ENCODE measurements at places on chromosomes 11 and 22. TPM values are rescaled to one million over a fixed set of nuclear protein-coding genes. Genes with fewer than 3 reads are reported as not detected.

Gene GAL3ST1
- total RNA-seq: 0.11 TPM

Gene BRSK2
- 0.50 TPM for total RNA-seq

Gene SHANK3
- total RNA-seq: 0.50 TPM

Gene SCGB2A2
- not detected for total RNA-seq

Gene BTBD18
- total RNA-seq: not detected

Gene NTM
- 82.5 TPM for total RNA-seq

Gene SEPTIN3
- total RNA-seq: 0.37 TPM

Gene NCR3LG1
- 9.5 TPM for total RNA-seq

Gene CDC42BPG
- total RNA-seq: 0.11 TPM

Gene CCDC87
- total RNA-seq: 0.25 TPM

Gene OR2AG2
- total RNA-seq: 0.55 TPM

Gene AQP11
- total RNA-seq: 9.1 TPM

Gene P4HA3
- total RNA-seq: 21.9 TPM

Gene KRTAP5-7
- total RNA-seq: 0.11 TPM

Gene OR10D3
- not detected for total RNA-seq

Gene CST6
- not detected for total RNA-seq

Gene PHOX2A
- not detected for total RNA-seq

Gene PIWIL4
- total RNA-seq: 1.4 TPM

Gene NLRP10
- total RNA-seq: 10.7 TPM

Gene RIMBP3B
- 0.11 TPM for total RNA-seq

Gene E2F8
- total RNA-seq: 2.0 TPM

Gene PAMR1
- total RNA-seq: 512 TPM

Gene FXYD6
- total RNA-seq: 0.37 TPM

Gene NAALAD2
- total RNA-seq: 5.6 TPM

Gene EMID1
- not detected for total RNA-seq

Gene LARGE1
- total RNA-seq: 41.1 TPM

Gene OR10A2
- total RNA-seq: not detected

Gene DBX1
- not detected for total RNA-seq

Gene ENDOD1
- 53.7 TPM for total RNA-seq

Gene SMIM38
- 0.11 TPM for total RNA-seq

Gene GRM5
- total RNA-seq: 0.11 TPM

Gene SLC22A12
- not detected for total RNA-seq

Gene MMP3
- 54.4 TPM for total RNA-seq

Gene CARD18
- total RNA-seq: not detected

Gene PRODH
- not detected for total RNA-seq

Gene MPEG1
- total RNA-seq: not detected

Gene GNAZ
- total RNA-seq: 11.6 TPM

Gene PCNX3
- total RNA-seq: 16.3 TPM

Gene KCNQ1OT1
- total RNA-seq: 2.8 TPM

Gene OR2D2
- total RNA-seq: 1.5 TPM

Gene SCGB1C1
- not detected for total RNA-seq

Gene MMP27
- total RNA-seq: not detected
